Upper lobe of right lung (tissue), 1 donor: ENCODE measurements at places on chromosomes 2 and 18. TPM values are rescaled to one million over a fixed set of nuclear protein-coding genes. Genes with fewer than 3 reads are reported as not detected.

DNA sequence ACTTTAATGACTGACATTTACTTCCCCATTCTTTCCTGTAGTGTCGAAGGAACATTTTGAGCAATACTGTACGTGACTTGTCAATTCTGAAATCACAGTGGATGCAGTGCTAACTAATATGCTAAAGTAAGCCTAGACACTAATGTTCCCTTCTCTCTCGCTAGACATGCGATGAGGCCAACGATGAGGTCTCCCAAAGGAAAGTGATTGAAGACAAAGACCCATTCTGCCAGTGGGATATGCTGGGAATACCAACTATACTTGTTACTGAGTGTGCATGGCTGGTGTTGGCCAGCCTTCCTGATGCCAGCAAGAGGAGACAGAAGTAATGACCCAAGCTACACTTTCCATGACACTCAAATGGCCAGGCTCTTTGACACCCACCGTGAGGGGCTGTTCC, 2.5 kb upstream of the SERPINE2 start:
- H3K4me3 ChIP-seq, result no peak overlapping the region
- peaks cover 10% of the 10 kb centered on the region for H3K4me1 ChIP-seq
- H3K27ac ChIP-seq, result no peak overlapping the region
- DNase-seq, result no peak
- no peaks in the 10 kb centered on the region for H3K36me3 ChIP-seq

DNA sequence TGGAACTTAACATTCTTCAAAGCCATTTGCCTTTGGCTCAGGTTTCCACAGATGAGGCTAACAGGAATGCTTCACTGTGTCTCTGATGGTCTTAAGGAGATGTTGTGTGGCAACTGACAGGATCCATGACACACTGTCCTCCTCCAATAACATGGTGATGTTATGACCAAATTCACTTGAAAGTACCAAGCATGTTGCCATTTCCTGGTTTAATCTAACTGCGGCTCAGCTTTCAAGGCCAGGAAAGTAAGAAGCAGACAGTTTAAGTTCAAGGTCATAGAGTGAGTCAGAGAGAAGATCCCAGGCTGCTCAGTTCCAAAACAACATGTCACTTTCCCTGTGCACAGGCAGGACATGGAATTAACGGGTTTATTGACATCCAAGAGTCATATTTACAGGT, 513.6 kb downstream of the STK39 start:
- no peak overlapping the region for H3K4me3 ChIP-seq
- no peaks in the 10 kb centered on the region for H3K27me3 ChIP-seq
- no peak for DNase-seq

DNA sequence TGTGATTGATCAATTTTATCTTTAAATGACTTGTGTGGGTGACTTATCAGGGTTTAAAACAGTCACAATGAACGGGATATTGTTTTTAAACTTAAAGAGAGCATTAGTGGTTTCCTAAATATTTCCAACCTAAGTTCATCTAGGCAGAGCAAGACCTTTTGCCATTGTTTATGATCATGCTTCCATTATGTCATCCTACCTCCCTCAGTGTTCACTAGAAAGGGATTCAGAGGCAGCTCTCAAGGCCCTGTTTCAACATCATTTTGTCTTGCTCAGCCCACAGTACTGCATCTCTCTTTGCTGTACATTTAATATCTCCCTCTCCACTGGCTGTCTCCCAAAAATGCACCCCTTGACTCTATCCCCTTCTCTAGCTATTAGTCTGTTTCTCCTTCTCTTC, 21.5 kb upstream of the PELI1 start:
- no peak overlapping the region for H3K4me3 ChIP-seq
- no peaks in the 10 kb centered on the region for H3K4me1 ChIP-seq
- no peak overlapping the region for H3K27ac ChIP-seq
- DNase-seq, result no peak
- no peaks in the 10 kb centered on the region for H3K36me3 ChIP-seq
- no peaks in the 10 kb centered on the region for H3K27me3 ChIP-seq

NEU2 gene
- not detected for total RNA-seq
